ENCODE measurements at places on chromosomes 7 and 10.

GRCh38 chr10:72328045-72328828, 26.5 kb downstream of the DNAJB12 start:
- DNase-seq: no peak

GRCh38 chr10:4125776-4126175, 340.8 kb upstream of the KLF6 start:
- DNase-seq: no peak

DNA sequence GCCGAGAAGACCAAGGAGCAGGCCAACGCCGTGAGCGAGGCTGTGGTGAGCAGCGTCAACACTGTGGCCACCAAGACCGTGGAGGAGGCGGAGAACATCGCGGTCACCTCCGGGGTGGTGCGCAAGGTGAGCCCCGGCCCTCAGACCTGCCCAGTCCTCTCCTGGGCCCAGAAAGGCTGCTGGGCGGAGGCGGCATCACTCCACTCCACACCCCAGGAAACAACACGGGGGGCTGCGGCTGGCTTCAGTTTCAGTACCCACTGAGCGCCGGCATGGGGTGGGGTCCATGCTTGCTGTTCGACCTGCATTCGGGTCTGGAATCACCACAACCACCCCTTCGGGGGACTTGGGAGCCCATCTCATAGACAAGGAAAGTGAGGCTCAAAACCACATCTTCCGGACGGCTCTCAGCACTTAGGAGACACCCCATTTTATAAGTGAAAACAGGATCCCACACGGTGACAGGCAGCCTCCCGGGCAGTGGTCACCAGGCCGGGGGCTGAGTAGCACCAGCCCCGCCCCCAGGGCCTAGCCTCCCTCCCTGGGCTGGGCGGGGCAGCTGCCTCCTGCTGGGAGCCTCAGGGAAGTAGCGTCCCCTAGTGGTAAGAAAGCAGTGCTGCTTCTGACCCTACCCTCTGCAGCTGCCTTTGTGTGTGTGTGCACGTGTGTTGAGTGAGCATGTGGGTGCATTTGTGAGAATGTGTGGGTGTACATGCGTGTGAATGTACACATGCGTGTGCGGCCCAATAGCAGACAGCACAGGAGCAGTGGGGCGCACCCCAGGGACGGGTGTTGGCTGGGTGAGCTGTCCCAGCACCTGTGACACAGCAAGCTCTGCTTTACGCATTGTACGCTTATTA, 1.8 kb downstream of the SNCG start:
- DNase-seq: no peak

GRCh38 chr7:93992421-93993110, 11.6 kb downstream of the BET1 start:
- no peak for DNase-seq

- no peak for DNase-seq
Measured at GRCh38 chr10:118943253-118943652, 86.3 kb upstream of the NANOS1 start.

GRCh38 chr10:60267802-60268201, 121.9 kb downstream of the ANK3 start:
- DNase-seq: no peak

DNA sequence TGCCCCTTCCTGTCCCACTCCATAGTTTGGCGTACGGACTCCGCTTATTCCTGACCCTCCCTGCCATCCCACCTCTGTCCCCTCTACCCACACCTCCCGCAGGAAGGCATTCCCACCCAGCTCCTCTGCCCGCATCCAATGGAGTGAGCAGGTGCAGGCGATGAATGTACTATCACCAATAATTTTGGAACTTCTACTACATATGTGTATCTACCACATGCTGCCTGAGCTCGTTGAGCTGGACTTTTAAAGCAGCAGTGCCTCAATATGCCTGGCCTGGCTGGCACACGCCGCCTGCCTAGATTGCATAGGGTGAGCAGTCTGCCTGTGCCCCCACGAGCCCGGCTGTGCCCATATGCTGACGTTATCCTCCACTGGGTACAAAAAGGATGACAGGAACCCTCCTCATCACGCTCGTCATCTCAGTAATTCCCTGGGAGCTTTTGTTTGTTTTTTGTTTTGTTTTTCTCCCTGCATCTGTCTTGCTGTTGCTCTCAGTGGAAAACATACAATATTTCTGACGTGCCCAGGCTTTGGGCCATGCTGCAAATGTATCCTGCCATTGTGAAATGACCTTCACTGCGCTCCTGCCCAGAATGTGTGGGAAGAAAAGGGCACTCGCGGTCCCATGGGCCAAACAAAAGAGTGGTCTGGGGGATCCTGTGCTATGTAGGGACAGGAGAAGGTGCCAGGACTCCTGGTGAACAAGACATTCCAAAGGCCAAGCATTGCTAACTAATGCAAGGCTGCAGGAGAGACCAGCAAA, 302.8 kb downstream of the PTPRN2 start:
- DNase-seq: no peak

- no peak for DNase-seq
Measured at GRCh38 chr10:26681076-26681475, 16.4 kb upstream of the PDSS1 start.

- peak; percentile 5 for DNase-seq
Measured at GRCh38 chr7:77651575-77652162, 44.6 kb upstream of the RSBN1L start.

- no peak for DNase-seq
Measured at GRCh38 chr10:49163741-49164140, 24.4 kb downstream of the TMEM273 start.

DNA sequence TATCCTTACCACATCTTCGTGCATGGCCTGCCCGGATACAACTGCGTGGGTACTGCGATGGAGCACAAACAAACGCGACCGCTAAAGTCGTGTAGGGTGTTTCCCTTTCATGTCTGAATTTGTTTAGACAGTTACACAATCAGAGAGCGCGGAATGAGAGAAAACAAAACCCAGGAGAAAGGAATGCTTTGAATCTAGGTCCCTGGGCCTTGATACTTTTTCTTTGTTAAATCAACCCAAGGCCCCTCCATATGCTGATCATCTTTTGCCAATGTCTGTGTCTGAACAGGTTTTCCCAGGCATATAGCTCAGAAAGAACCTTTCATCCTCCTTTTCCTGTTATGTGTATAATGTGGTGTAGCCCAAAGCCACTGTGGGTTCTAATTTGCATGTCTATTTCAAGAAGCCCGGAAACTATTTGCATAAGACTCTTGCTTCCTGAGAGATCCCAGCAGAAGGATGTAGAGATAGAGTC, 145.8 kb downstream of the FRMD4A start:
- DNase-seq: peak; percentile 40

- no peak for DNase-seq
Measured at GRCh38 chr10:21495002-21495751, 30.3 kb downstream of the SKIDA1 start.

GRCh38 chr10:105594296-105594695, 953.2 kb downstream of the SORCS3 start:
- no peak for DNase-seq

GRCh38 chr10:36574207-36574606, 551.2 kb upstream of the ANKRD30A start:
- DNase-seq: no peak

DNA sequence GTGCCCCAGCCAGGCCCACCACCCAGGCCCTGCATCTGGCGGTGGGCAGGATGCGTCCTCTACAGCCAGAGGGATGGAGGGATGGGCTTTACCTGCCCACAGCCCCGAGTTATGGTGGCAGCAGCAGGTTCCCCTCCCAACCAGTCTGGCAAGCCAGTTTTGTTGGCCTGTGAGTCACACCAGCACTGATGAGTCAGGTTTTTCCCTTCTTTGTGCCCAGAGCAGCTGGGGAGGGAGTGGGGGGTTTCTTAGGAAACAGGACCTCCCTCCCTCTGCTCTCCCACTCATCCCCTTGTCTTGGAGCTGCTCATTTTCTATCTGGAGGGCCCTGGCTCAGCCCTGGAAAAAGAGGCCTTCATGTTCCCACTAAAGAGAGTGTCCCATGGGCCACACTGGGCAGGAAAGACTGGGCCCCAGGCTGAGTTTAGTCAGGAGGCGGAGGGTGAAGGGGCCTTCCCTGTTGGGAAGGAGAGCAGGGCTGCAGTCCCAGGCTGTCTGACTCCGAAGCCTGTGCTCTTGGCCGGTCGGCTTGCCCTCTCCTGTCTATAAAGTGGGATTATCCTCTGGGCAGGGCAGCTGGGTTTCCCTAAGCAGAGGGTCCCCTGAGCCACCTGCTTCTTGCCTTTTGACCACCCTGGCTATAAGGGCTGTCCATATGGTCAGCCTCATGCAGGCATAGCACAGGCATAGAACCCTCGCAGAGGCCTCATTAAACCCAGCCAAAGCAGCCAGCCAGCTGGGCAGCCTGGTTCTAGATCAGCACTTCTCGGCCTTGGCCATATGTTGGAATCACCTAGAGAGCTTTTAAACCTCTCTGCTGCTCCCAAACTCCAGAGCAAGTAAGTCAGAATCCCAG, 30.2 kb upstream of the ANKRD2 start:
- DNase-seq: no peak

DNA sequence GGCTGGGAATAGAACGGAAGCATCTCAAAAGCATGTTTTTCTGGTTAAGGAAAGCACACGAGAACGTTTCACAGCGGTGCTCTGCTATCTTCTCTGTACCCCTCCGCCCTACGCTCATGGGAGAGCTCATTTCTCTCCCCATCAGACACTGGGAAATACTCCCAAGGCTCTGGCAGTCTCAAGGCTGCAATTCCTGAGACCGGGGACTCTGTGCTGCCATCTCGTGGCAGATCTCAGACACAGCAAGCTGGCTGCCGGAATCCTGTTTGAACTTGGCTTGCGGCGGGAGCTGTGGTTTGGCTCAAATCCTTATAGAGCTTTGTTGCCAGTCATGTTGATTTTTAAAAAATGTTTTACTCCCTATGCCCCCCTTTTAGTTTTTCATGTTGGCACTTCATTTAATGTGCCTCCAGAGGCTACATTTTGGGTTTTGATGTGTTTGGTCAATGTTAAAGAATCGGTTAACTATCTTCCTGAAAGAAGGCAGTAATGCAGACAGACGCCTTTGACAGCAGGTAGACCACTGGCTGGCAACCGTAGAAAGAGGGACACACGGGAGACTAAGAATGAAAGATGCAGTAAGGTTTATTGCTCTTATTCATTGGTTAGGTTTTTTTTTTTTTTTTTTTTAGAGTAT, 27.6 kb downstream of the BMPER start:
- peak; percentile 49 for DNase-seq

GRCh38 chr10:100356067-100357017, 9.3 kb downstream of the SCD start:
- DNase-seq: no peak

- no peak for DNase-seq
Measured at GRCh38 chr7:129122751-129123509, 21.6 kb upstream of the TSPAN33 start.

- DNase-seq: no peak
Measured at GRCh38 chr10:52316500-52316899, 2.4 kb downstream of the DKK1 start.

DNA sequence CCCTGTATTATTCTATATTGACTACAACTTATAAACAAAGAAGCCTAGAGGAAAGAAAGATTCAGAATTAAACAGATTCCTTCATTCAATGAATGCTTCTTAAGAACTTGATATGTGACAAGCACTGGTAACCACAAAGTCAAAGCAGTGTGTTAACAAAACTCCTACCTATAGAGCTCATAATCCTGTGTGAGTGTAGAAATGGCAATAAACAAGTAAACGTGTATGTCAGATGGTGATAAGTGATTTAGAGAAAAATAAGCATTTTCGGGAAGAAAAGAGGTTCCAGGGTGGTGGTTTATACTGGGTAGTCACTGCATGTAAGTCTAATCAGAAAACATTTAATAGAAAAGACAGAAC, 141.3 kb downstream of the JMJD1C start:
- DNase-seq: no peak

- DNase-seq: no peak
Measured at GRCh38 chr7:110448918-110449317, 642.0 kb upstream of the LRRN3 start.

DNA sequence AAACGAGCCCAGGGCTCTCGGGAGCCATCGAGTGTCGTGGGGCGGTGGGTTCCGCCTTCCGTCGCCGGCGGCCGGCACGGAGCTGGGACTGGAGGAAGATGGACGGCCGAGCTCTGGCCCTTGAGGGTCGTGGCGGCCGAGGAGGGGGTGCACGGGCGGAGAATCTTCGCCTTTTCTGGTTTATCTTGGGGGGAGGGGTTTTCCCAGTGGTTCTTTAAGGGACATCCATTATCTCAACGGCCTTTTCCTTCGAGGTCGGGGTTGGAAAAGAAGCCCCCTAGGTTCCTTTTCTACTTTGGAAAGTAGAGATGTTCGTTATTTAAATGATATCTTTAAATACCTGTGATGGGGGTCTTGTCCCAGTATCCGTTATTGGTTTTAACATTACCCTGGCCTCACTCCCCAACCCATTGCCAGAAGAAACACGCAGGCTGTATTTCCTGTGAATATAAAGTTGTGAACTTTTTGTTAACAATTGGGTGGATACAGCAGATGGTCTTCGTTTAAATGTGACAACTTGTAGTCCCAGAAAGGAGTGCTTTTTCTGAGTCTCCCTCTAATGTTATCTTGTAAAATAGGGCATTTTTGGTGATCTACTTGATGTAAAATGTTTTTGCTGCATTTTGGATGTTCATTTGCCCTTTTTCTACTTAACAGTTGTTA, 765 bp downstream of the CCAR1 start:
- DNase-seq: no peak

GRCh38 chr7:90834771-90835170, 238.7 kb downstream of the CDK14 start:
- no peak for DNase-seq

- no peak for DNase-seq
Measured at GRCh38 chr10:75038335-75038734, 73.1 kb upstream of the SAMD8 start.

GRCh38 chr10:23994459-23995046, 214.4 kb upstream of the KIAA1217 start:
- peak; percentile 1 for DNase-seq

DNA sequence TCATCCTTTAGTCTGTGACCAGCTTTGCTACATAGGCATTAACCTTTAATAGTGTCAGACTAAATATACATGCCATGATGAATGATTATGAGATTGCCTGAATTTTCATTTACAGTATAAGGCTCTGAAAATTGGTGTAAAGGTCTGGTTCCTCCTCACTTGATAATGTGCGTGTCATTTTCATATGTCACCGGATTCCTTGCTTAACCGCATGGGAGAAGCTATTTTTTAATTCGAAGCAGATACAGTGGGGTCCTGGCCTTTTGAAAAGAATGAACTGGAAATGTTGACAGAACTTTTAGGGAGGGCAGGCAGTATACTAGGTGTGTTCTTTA, 192.4 kb upstream of the SH2B2 start:
- no peak for DNase-seq

GRCh38 chr10:44511166-44511565, 126.3 kb upstream of the CXCL12 start:
- no peak for DNase-seq

GRCh38 chr10:104054430-104054829, 31.2 kb downstream of the COL17A1 start:
- no peak for DNase-seq

- no peak for DNase-seq
Measured at GRCh38 chr10:126277181-126277580, 111.1 kb downstream of the ADAM12 start.

DNA sequence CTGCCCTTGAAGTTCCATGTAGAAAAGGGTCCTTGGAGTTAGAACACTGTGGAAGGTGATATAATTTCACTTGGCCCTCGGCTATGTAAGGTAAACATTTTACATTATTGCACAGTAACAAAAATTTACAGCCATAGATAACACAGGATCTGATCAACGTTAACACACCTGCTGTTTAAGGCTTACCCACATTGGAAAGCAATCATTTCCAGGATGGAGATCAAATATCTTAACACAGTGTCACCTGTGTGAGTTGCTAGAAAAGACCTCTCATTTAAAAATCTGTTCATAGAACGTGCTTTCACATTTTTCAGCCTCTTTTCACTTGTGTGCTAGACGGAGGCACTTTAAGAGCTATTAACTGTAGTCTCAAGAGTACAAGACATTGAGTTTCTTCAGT, 1.9 kb downstream of the TMEM229A start:
- no peak for DNase-seq
